ENCODE measurements at places on chromosomes 12 and 14.

- no peak for DNase-seq
These were observed 113.6 kb upstream of the BTG1 start for GRCh38 chr12:92259291-92259690.

DNA sequence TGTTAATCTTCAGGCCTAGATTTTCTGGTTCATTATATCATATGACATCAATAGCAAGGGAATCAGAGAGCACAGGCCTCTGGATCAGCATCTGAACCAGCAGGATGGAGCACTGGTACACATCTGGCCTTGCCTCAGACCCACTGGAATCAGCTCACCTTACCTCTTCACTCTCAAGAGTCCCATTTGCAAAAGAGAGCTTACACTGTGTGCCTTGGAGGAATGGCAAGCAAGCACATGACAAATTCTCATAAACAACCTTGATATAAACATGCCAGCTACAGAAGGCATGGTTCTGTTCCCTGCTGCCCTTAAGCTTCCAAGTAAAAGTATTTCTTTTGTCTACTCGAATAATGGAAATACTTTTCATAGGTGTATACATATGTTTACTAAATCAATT, 128.6 kb upstream of the CPM start:
- no peak for DNase-seq

GRCh38 chr12:30794591-30795409, 40.0 kb upstream of the CAPRIN2 start:
- no peak for DNase-seq

- DNase-seq, result no peak
These were observed 184.4 kb downstream of the SUDS3 start for GRCh38 chr12:118560733-118561132.

DNA sequence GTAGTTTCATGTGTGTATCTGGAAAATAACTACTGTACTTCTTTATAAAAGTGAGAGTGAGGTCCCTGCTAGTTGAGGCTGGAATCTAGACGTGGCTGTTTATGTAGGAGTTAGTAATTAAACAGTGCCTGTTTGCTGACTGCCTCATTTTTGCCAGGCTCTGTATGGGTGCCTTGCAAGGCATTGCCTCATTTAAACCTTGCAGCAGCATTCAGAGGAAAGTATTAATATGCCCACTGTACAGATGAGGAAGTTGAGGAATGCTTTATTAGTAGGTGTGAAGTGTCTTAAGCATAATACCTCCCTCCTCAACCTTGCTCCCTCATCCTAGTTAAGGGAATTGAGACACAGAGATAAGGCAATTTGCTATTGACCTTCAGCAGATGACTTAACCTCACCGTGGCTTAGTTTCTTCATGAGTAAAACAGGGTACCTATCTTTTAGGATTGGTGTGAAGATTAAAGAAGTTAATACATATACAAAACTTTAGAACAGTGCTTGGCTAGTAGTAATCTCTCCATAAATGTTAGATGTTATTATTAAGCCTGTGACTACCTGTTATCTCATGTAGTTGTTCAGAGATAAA, 28.7 kb downstream of the PPM1A start:
- DNase-seq, result no peak

- no peak for DNase-seq
These were observed 184.8 kb downstream of the SLC16A7 start for GRCh38 chr12:59780605-59781135.

- DNase-seq, result no peak
These were observed 12.3 kb downstream of the NEMP1 start for GRCh38 chr12:57066245-57066644.

GRCh38 chr14:55540847-55541773, 38.9 kb upstream of the KTN1 start:
- DNase-seq, result no peak

- no peak for DNase-seq
These were observed at the start of gene HOXC13 for GRCh38 chr12:53938326-53939140. HOXC13 (plus strand) TSS chr12:53938831; CDS start chr12:53938907, 76 bp downstream.

- DNase-seq, result no peak
These were observed 98.5 kb downstream of the ARID2 start for GRCh38 chr12:45827974-45828373.

DNA sequence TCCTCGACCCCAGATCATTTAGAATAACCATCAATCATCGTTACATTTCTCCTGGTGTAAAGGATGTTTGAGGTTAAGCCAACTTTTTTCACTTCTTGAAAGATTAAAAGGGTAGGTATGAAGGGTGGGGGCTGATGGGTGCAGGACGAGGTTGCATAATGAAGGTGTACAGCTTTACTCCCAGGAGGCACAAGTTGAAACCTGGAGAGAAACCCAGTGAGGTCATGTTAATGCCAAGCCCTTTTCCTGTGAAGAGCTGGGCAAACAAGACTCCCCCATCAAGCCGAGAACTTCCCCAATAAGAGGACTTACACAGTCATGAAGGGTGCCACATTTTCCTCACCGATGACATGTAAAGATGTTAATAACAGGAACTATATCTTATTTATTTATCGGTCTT, 84.3 kb downstream of the FZD10 start:
- no peak for DNase-seq

GRCh38 chr14:101730626-101731186, 30.8 kb upstream of the PPP2R5C start:
- DNase-seq, result no peak

GRCh38 chr12:18373181-18373580, 111.9 kb downstream of the PIK3C2G start:
- DNase-seq, result no peak

GRCh38 chr14:104855532-104856090, 9.5 kb upstream of the CEP170B start:
- no peak for DNase-seq

GRCh38 chr14:30803185-30803584, 71.2 kb upstream of the COCH start:
- DNase-seq, result no peak

GRCh38 chr12:9796346-9796745, 30.9 kb upstream of the KLRF1 start:
- no peak for DNase-seq

DNA sequence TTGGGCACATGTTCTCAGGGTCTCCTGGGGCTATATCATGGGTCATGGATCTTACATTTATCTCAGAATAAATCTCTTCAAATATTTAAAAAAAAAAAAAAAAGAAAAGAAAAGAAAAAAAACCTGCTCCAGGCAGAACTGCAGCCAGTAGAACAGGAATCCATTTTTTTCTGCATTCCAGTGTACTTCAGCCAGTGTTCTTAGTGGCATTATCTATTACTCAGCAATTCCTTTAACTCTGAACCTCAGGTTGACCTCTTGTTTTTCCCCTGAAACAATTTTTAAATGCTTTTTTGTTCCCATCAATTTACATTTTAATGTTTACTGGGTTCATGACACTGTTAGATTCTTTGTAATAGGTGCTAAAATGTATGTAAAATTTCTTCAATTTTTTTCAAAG, 66.7 kb upstream of the STXBP6 start:
- no peak for DNase-seq

- DNase-seq, result no peak
These were observed 49.5 kb downstream of the DCAF4 start for GRCh38 chr14:72975770-72976169.

GRCh38 chr14:25026476-25027137, 23.3 kb downstream of the STXBP6 start:
- DNase-seq, result no peak

DNA sequence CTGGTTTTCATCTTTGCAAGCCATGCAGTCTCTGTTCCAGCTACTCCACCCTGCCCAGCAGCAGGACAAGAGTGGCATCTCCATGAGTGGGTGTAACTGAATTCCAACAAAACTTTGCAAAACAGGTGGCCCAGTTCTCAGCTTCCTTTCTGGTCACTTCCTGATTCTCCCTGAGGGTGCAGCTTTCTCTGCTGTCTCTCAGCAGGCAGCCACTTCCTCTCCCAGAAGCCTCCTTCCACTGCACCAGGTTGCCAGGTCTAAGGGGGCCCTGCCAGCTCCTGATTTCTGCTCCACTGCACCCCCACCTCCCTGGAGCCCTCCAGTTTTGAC, 341.0 kb upstream of the FKBP4 start:
- no peak for DNase-seq

DNA sequence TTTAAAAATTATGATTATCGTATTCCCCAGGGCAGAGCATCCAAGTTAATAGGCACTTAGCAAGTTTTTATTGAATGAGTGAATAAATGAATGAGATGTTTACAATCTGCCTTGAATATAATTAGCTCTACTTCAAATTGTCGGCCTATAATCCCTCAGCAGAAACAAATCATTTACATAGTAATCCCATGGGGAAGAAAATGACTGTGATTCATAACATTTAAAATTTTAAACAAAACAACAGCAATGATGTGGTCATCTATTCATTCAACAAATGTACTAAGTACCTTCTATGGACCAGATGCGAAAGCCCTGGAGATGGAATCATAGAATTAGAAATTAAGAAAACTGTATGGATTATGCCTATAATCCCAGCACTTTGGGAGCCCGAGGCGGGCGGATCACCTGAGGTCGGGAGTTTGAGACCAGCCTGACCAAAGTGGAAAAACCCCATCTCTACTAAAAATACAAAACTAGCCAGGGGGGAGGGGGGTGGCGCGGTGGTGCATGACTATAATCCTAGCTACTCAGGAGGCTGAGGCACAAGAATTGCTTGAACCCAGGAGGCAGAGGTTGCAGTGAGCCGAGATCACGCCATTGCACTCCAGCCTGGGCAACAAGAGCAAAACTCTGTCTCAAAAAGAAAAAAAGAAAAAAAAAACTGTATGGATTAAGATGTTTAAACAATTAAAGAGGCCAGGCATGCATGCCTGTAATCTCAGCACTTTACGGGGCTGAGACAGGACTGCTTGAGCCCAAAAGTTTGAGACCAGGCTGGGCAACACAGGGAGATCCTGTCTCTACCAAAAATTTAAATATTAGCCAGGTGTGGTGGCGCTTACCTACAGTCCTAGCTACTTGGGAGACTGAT, 17.7 kb upstream of the MDM2 start:
- no peak for DNase-seq

- no peak for DNase-seq
These were observed 614.7 kb upstream of the FOXG1 start for GRCh38 chr14:28151926-28152325.

GRCh38 chr12:6613015-6613775, 6.0 kb upstream of the CHD4 start:
- no peak for DNase-seq

GRCh38 chr14:65334765-65335410, 77.6 kb upstream of the FUT8 start:
- DNase-seq, result no peak

GRCh38 chr12:65594409-65594808, 229.9 kb upstream of the HMGA2 start:
- DNase-seq, result no peak

- DNase-seq, result no peak
These were observed 7.3 kb upstream of the CACNB3 start for GRCh38 chr12:48810903-48811431.

DNA sequence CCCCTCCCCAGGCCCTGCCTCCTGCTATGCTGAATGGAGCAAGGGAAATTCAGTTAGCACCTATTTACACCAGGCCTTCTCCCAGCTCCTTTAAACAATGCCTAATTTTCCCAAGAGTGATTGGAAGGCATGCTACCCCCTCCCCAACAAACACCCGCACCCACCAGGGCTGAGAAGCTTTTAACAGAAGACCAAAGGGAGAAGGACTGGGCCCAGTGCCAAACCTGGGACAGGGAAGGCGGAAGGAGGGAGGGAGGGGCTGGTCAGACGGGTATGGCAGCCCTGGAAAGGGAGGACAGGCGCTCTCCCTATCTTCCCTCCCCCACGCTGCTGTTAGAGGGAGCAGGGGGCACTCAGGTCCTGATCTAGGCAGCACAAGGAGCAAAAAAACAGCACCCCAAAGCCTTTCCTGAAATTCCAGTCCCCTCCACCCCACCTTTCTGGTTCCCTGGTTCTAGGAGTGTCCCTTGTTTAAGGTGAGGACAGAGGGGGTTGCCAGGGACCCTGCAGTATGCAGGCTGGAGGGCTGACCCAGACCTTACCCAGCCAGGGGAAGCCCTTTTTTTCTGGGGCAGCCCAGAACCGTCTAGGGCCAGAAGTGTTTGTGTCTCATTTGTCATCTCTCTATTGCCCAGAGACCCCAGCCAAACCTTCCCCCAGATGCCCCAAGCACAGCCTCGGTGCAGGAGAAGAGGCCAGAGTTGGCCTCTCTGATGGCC, 2.4 kb upstream of the KRT8 start:
- DNase-seq, result no peak

GRCh38 chr12:100799770-100800169, 5.2 kb downstream of the ANO4 start:
- no peak for DNase-seq

GRCh38 chr12:51191516-51192283, 18.8 kb upstream of the TFCP2 start:
- DNase-seq, result no peak

- DNase-seq, result no peak
These were observed 20.3 kb downstream of the OLR1 start for GRCh38 chr12:10151621-10152020.

GRCh38 chr12:19744705-19745218, 305.5 kb downstream of the AEBP2 start:
- no peak for DNase-seq

GRCh38 chr12:1852076-1852475, 31.7 kb downstream of the LRTM2 start:
- no peak for DNase-seq
